CD8-positive, alpha-beta memory T cell (primary cell): ENCODE measurements at places on chromosomes 1 and 21. TPM values are rescaled to one million over a fixed set of nuclear protein-coding genes. Genes with fewer than 3 reads are reported as not detected.

Gene C1orf74
- total RNA-seq: 2.2 TPM

Gene LEFTY1
- total RNA-seq: not detected

Gene CELA3B
- total RNA-seq: not detected

Gene RNF186
- total RNA-seq: not detected

Gene CYYR1
- not detected for total RNA-seq

Gene CD48
- 224 TPM for total RNA-seq

Gene LMOD1
- not detected for total RNA-seq

Gene EFCAB7
- total RNA-seq: 7.4 TPM

Gene NFIA
- 7.0 TPM for total RNA-seq

Gene GPR161
- 0.48 TPM for total RNA-seq

Gene MTMR11
- total RNA-seq: 1.6 TPM
